Naive thymus-derived CD4-positive, alpha-beta T cell (primary cell): ENCODE measurements at places on chromosomes 3 and 15. TPM values are rescaled to one million over a fixed set of nuclear protein-coding genes. Genes with fewer than 3 reads are reported as not detected.

- no peak for DNase-seq
Observed at GRCh38 chr3:174397848-174398247, 461.3 kb upstream of the NAALADL2 start.

DNA sequence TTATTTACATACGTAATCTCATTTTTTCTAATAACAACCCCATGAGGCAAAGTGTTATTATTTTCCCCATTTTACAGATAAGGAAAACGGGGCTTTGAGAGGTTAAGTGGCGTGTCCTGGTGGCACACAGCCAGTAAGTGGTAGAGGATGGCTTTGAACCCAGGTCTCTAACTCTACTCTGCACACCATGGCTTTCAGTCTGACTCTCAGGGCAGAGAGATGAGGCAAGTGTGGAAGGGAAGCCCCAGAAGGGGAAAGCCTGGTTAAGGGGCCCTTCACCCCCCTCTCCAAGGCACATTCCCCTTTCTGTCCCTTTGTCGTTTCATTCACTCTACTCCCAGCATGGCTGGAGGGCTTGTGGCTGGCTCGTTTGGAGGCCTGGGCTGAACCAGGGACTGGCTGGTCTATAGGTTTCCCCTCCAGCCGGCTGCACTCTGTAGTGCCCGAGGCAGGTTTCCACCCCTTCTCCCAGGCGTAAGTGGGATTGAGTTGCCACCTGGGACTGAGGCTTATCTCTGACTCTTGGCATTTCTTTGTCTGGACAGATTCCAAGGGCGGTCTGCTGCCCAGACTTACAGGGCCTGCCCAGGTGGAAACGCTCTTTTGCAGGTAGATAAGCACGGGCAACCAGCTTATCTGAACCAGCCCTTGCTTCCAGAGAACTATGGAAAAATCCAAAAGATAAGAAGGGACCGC, 12.1 kb downstream of the SEMA4B start:
- no peak for DNase-seq

The SI gene
- not detected for total RNA-seq

The GMNC gene
- total RNA-seq, result not detected

The HHATL gene
- not detected for total RNA-seq

The CHSY1 gene
- total RNA-seq, result 8.9 TPM

- no peak for DNase-seq
Observed at GRCh38 chr3:133455281-133455680, 55.4 kb downstream of the BFSP2 start.

The THRB gene
- total RNA-seq, result 1.0 TPM

GRCh38 chr3:136962927-136963326, 5.1 kb downstream of the IL20RB start:
- DNase-seq, result no peak

GRCh38 chr15:79896131-79896633, 632 bp downstream of the MTHFS start:
- no peak for DNase-seq

- DNase-seq, result no peak
Observed at GRCh38 chr15:95647531-95648277, 682.8 kb upstream of the NR2F2 start.

The NANOGP8 gene
- not detected for total RNA-seq

DNA sequence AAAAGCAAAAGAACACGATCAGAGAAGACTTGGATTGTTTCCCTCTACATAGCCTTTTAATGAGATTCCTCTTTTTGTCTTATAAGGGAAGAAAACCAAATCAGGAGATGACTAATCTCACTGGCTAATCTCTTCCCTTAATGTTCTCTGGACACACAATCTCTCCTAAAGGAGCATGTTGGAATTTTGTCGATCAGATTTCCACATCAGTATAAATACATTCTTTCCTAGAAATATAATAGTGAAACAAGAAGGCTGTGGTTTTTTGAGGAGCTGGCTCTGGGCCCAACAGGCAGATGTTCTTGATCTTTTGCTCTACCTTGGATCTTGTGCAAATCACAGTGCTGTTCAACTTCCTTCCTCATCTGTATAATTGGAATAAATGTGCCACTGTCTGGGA, 94.0 kb downstream of the GTPBP8 start:
- no peak for DNase-seq

The C3orf85 gene
- not detected for total RNA-seq

The OSBPL10 gene
- total RNA-seq, result 0.30 TPM

The CPLX3 gene
- total RNA-seq, result 0.28 and 0.60 TPM in 2 replicates

The CLDN1 gene
- not detected for total RNA-seq

DNA sequence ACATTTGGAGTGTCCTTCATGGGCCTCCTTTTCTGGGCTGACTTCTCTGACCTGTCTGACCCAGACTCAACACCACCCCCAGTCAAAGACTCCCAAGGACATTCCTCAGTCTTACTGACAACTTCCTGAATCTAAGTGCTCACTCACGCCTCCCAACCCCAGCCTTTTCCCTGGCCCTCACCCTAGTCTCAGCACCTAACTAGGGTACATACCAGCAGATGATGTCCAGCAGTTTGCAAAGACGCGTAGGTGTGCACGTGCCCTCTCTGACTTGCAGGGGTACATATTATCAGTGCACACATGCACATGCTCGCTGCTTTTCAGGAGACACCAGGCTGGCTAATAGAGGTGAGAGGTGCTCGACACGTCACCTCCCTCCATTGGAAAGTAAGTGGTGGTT, 38.7 kb upstream of the SLCO2A1 start:
- DNase-seq, result no peak

The STRIT1 gene
- not detected for total RNA-seq

DNA sequence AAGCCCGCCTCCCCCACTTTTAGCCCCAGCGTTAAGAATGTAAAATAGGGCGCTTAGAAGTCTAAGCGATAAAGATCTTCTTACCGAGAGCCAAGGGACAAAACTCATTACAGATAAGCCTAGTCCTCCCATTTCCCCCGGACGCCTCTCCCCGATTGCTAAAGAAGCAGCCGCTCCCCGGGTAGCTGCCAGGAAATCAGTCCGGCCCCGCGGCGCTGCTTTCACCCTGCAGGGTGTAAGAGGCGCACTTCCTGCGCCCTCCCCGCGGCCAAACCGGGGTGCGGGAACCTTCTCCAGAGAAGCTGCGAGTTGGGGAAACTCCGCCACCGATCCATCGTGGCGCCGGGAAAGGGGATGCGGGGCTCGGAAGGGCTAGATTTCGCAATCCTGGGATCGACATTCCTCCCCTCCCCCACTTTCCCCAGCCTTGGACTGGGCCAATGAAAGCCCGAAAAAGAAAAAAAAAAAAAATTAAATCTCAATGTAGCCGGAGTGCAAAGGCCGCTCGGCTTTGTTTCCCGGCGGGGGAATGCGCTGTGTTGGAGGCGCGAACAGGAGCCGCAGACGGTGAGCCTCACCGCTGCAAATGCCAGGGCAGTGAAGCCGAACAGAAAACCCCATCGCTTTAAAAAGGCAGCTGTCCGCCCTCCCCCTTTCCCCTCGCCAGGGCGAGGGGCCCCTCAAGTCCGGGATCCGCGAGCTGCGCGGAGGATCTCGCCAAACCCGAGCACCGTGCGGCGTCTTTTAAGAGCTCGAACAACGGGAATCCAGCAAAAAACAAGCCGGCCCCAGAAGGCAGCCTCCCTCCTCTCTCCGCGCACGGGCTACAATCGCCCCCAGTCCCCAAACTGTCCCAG, 626 bp upstream of the PTPRG start:
- no peak for DNase-seq

The SLC9A9 gene
- total RNA-seq, result 9.3 TPM

The CLSTN2 gene
- total RNA-seq, result not detected

DNA sequence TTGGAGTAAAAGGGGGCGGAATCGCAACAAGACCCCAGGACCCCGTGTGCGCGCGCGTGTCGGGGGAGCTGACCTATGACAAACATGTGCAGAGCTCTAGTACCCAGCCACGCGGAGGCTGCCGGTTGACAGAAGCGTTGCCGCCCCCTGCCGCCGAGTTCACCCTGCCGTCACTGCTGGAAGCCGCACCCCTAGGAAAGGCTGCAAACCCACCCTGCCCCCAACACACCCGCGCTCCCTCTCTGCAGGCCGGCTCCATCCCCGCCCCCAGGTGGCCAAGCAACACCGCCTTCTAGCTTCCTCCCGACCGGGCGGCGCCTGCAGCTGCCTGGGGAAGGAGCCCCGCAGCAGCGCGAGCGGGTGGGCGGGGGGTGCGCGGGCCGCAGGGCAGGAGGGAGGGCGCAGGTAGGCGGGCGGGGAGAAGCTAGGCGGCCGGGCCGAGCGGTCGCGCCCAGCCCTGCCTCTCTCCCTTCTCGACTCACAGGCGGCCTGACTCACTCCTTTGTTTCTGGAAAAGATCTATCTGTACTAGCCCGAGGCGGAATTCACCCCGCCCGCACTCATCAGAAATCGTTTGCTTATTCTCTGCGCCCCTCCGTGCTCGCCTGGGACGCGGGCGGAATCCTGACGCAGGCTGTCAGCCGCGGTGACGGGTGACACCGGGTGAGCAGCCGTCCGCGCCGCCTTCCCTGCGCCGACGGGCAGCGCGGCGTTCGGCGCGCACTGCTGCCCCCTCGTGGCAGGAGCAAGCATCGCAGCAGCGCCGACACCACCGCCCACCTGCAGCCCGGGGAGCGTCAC, 160.8 kb downstream of the GAP43 start:
- DNase-seq, result peak; percentile 88

- DNase-seq, result no peak
Observed at GRCh38 chr15:88073391-88073691, 183.2 kb downstream of the NTRK3 start.

DNA sequence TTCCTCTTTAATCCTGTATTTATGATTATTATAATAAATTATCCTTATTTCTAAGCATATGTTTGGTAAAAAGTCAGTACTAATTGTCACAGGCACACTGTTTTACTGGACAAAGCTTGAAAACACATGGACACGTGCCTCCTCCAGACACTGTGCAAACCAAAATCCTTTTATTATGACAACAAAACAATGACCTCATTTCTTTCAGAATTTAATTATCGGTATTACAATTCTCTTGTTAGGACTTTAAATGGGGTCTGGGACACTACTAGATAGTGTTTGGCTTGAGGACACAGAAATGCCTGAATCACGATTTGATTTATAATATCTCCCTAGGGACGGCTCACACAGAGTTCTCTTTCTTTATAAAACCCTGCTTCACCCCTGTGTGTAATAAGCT, 107.3 kb upstream of the IGSF10 start:
- DNase-seq, result no peak

- DNase-seq, result peak; percentile 29
Observed at GRCh38 chr15:75578173-75578947, 755 bp downstream of the PTPN9 start.

GRCh38 chr15:88022716-88023115, 233.8 kb downstream of the NTRK3 start:
- DNase-seq, result no peak

GRCh38 chr15:39461536-39462130, 119.2 kb upstream of the THBS1 start:
- no peak for DNase-seq

DNA sequence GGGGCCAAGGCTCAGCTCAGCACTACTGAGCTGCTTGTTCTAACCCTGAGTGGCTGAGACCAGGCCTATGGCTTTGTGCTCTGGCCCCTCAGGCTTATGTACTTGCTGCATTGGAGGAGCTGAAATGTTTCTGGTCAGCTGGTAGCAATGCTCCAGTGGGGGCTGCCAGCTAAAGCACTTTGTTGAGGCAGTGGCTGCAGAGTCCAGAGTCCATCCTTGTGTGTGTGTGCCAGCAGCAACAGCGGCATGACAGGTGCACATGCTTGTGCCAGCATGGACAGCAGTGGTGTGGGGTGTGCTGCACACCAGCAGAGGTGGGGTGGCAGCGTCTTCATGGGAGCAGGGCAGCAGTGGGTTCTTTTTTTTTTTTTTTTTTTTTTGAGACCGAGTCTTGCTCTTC, 169.1 kb downstream of the VPS8 start:
- no peak for DNase-seq

- no peak for DNase-seq
Observed at GRCh38 chr3:193345431-193345830, 33.1 kb downstream of the ATP13A5 start.

- peak; percentile 16 for DNase-seq
Observed at GRCh38 chr3:138180375-138181029, 5.8 kb upstream of the DBR1 start.

The ACAN gene
- not detected for total RNA-seq

- DNase-seq, result no peak
Observed at GRCh38 chr15:100202309-100202960, 139.3 kb downstream of the ADAMTS17 start.

The SLC22A14 gene
- total RNA-seq, result not detected

The ERICH6 gene
- 1.4 TPM for total RNA-seq

DNA sequence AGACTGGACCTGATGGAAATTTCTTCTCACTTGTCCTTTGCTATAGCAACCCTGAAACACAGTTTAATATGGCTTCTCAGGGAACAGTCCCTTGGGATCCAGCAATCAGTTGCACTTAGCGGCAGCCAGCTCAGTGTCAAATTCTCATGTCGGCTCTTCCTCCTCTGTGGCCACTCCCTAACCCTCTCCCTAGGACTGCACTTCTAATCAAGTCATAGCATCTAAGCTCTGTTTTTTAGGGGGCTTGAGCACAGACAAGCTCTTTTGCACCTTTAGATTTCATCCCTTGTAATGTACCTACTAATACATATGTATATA, 250.5 kb upstream of the TLE3 start:
- no peak for DNase-seq

The AAGAB gene
- total RNA-seq, result 41.5 and 44.9 TPM in 2 replicates

DNA sequence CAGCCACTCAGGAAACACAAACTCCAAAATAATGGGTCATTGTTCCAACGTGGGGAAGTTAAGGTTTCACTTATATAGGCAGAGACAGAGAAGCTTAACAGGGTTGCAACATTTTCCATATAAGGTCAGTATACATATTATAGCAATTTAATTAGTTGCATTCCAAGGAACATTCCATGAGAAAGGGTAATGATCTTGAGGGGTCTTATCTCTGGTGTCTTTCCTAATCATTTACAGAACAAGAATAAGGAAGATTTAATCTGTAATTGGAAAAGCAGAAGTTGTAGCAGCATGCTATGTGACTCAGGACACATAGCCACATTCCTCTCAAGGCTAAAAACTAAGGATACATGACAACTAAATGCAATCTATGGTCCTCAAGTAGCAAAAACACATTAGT, 4.9 kb downstream of the MNS1 start:
- DNase-seq, result no peak

The WWTR1 gene
- 0.49 TPM for total RNA-seq

The GABRA5 gene
- total RNA-seq, result not detected in 2 replicates

- DNase-seq, result no peak
Observed at GRCh38 chr3:123722456-123722855, 137.6 kb upstream of the HACD2 start.

DNA sequence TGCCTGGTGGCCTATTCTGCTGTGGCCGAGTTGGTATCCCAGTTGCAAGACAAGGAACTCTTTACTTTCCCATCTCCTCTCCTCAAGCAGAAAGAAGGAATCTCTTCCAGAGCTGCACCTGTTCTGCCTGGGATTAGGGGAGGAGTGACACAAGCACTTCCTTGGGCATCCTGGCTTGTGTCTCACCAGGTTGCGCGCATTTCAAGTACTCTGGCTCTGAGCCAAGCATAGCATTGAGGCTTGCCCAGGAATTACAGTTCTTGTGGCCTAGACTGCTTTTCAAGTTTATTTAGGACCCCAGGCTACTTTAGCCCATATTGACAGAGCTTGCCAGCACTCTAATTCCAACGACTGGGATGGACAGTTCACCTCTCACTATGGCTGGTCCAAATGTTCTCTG, 150.5 kb downstream of the RSRC1 start:
- DNase-seq, result no peak
